ENCODE measurements at places on chromosomes 1 and 21. TPM values are rescaled to one million over a fixed set of nuclear protein-coding genes. Genes with fewer than 3 reads are reported as not detected.

GRCh38 chr1:190479516-190479915 is 1.9 kb upstream of the BRINP3 start:
- no peak for DNase-seq

- peak; percentile 86 for DNase-seq
Measured at GRCh38 chr1:6127587-6128163, 52.4 kb downstream of the CHD5 start.

DNA sequence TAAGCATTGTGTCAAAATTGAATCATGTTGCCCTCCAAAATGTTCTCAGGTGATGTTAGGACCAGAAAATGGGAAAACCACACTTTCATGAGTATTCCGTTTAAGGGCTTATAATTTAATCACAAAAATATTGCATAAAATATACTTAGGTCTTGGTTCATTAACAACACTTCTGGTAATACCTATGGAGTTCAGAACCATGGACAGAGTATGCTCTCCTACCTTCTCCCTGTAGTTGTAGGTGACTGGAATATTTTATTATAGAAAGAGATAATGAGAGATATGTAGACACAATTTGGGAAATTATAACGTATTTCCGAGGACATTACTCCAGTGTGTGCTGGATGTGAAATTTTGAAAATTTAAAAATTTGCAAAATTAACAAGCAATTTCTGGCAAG is 232.5 kb downstream of the NCAM2 start:
- no peak for DNase-seq

GRCh38 chr1:186409091-186409490 is 33.5 kb downstream of the ODR4 start:
- DNase-seq = no peak

DNA sequence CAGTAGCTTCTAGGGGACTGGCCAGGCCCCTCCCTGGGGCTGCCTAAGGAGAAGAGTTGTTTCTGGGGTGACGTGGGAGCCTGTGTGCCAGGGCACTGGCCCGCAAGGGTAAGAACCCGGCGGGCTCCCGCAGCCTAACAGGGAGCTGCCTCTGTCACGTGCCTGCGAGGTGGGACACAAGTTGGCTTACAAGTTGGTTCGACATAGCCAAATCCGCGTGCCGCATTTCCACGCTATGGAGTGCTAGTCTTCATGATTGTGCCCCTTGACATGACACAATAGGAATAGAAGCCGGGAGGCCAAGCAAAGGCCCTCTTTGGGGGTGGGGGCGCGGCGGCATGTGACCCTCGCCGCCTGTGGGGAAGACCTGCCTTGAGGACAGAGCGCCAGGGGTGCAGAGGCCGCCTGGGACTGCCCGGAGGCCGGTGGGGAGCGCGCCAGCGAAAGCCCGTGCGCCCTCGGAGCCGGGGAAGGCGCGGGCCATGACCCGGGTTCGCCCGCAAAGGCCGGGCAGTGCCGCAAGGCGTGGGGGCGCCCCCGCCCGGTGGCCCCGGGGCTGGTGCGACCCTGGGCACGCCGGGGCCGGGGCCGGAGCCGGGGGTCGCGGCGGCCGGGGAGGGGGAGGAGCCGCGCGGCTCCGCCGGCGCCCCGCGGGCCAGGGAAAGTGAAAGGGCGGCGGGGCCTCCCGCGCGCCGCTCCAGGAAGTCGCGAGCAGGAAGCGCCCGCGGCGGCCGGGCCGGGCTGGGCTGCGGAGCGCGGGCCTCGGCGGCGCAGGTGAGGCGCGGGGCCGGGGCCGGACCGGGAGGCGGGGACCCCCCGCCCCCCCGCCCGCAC is at the start of gene SLC37A1:
Gene SLC37A1 (plus strand): TSS at position 702 of the 834 bp plus-strand sequence. CDS start 4,603 bp downstream, outside the sequence.
- DNase-seq = peak; percentile 90

- no peak for DNase-seq
Measured at GRCh38 chr1:55559161-55559611, 344.0 kb upstream of the USP24 start.

DNA sequence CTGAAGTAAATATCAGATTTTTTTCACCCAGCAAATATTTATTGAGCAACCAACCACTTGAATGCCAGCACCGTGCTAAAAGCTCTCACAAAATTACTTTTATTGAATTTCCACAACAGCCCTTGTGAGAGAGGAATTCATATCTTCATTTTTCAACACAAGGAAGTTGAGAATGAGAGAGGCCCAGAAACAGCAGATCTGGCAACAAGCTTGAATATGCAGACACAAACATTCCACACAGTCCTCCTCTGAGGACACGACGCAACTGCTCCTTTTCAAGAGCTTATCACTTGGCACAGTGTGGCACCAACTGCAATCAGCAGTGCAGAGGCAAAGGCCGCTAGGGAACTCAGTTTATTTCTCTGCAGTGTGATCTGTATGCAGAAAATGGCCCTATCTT is 32.2 kb upstream of the IFNAR2 start:
- no peak for DNase-seq

DNA sequence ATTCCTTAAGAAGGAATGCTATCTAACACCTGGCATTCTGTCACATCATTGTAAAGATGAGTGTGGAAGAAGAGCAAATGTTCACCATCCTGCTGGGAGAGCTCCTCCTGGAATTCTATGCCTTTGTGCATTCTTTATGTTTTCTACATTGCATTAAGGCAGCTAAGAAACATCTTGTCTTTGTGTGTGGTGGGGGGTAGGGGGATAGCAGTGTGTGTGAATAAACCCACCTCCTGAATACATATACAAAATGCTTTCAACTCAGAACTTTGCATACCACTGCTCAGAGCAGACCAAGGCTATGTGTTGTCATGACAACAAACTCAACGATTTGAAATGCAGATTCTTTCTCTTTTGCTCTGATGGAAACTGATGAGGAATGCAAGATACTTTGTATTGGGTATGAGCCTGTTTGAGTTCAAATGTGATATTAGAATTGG is 193.6 kb upstream of the KAZN start:
- DNase-seq = no peak

DNA sequence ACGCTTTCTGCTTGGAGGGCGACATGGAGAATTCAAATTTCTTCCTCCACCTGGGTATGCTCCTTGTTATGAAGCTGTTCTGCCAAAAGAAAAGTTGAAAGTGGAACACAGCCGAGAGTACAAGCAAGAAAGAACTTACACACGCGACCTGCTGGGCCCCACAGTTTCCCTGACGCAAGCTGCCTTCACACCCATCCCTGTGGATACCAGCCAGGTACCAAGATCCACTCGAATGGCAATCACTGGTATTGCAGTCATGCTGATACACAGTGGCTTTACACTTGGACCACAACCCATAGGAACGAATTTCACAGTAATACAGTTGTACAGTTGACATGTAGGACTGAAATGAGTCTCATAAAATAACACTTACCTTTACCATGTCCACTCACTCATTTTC is 387.4 kb downstream of the ZP4 start:
- DNase-seq = no peak

DNA sequence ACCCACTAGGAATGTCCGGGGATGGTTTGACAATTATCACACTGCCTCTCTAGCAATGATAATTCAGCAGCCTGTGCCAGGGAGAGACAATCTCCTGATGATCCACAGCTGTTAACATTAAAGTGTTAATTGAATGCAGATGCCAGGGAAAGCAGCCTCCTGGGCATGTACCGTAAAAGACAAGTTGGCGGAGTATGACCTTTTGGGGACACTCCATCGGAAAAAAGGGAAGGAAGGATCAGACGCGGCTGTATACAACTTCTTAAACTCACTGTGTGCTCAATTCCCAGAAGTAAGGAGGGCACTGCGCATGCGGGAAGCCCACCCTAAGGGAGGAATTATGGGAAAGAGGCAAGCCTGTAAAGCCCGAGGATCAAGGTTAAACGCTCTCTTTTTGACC is 62.6 kb downstream of the MAP3K7CL start:
- no peak for DNase-seq

GRCh38 chr1:52026278-52026677 is 7.3 kb downstream of the KTI12 start:
- DNase-seq = no peak

DNA sequence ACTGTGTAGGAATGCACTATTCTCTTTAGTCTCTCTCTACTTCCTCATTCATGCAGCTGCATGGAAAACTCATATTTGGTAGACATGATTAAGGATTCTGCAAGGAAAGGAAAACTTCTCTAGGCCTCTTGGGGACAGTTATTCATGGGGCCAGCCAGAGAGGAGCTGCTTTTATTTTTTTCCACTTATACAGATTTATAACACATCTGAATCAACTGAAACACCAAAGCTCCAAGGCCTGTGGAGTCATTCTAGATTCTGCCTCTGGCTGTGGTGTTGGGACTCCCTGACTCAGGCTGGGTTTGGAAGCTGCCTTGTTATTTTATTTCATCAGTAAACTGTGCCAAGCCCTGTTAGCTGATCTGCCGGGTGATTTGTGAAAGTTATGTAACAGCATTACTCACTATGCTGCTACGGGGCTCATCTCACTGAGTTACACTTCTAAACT is 83.9 kb upstream of the EDEM3 start:
- no peak for DNase-seq

- DNase-seq = no peak
Measured at GRCh38 chr1:104791030-104791429, 1041.3 kb downstream of the AMY1C start.

GRCh38 chr21:34754690-34755647 is 86.2 kb downstream of the CLIC6 start:
- DNase-seq = no peak

- DNase-seq = no peak
Measured at GRCh38 chr1:163999131-163999530, 559.9 kb upstream of the PBX1 start.

DNA sequence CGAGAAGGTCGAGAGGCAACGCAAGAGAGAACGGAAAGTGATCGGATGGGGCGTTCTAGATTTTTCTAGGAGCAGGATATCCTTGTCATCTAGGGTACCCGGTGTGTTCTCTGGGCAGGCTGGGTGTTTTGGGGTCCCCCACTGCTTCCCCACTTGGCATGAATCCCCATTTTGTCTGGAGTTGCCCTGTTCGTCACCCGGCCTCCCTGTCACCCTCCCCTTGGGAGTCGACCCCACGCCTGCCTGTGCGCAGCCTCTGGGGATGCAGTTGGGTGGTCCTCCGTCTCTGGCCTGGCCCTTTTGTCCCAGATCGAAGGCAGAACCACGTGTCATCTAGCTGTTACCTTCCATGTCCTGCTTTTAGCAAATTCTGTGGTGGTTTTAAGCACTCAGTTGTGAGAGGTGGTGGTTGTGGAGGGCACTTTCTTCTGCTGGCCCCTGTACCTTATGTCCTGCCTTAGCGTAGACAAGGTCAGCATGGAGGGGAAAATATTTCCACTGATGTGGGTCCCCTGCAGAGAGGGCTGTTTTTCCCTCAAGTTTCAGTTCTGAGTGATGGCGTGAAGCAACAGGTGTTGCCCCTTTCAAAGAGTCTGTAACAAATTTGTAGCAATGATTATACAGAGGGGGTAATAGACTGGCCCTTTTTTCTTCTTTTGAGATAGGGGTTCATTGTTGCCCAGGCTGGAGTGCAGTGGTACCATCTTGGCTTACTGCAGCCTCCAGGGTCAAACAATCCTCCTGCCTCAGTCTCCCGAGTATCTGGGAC is 35.6 kb downstream of the CHAF1B start:
- no peak for DNase-seq

- no peak for DNase-seq
Measured at GRCh38 chr1:117577191-117577885, 28.5 kb upstream of the TENT5C start.

- DNase-seq = peak; percentile 62
Measured at GRCh38 chr1:16232316-16232710, 4.7 kb downstream of the CPLANE2 start.

DNA sequence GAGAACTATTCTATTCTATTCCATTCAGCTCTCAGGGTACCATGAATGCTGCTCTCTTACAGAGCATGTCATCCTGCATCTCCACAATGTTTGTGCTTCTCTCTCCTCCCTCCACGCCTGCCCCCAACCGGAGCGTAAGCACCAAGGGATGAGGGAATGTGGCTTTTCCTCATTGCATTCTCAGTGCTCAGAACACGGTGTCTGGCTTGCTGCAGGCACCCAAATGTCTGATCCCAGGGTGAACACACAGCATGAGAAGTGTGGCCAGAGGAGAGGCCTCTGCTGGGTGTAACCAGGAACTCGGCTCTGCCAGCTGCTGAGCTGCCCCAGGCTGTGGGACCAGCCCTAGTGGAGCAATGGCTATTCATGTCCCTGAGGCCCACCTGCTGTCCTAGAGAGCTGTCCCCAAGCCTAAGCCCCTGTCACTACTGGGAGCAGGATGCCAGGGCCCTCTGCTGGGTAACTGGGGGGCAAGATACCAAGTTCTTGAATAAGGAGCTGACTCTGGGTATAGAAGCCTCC is 38.3 kb downstream of the OLFML2B start:
- DNase-seq = no peak

- no peak for DNase-seq
Measured at GRCh38 chr1:23339632-23340031, 4.5 kb downstream of the HNRNPR start.

GRCh38 chr1:51843948-51844347 is 34.6 kb downstream of the NRDC start:
- no peak for DNase-seq

DNA sequence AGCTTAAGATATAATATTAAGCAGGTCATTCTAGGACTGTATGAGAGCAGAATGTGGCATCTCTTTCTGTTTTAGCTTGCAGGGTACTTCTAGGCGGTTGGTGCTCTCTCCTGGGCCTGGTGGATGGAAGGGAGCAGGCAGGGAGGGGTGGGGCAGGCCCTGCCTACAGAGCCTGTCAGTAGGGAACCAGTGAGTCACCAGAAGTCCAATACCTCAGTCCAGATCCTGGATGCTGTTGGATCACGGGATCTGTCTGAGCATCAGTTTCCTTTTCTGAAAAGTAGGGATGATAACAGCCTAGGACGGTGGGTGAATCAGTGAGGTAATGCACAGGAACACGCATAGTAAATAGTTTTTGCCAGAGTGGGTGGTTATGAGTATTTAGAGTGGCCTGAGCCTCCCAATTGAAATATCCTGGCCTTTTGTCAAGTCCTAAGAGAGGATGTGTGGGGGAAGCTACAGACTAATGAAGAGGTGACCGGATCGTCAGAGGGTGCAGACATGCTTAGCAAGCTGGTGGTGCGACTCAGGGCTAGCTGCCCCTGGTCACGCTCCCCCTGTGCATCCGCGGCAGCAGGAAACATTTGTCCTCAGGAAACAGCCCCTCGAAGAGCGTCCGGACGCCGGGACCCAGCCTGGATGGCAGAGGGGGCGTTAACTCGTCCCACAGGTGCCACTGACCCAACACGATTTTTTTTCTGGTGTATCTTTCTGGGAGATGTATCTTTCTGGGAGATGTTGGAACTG is 23.9 kb downstream of the NAV1 start:
- DNase-seq = peak; percentile 7

DNA sequence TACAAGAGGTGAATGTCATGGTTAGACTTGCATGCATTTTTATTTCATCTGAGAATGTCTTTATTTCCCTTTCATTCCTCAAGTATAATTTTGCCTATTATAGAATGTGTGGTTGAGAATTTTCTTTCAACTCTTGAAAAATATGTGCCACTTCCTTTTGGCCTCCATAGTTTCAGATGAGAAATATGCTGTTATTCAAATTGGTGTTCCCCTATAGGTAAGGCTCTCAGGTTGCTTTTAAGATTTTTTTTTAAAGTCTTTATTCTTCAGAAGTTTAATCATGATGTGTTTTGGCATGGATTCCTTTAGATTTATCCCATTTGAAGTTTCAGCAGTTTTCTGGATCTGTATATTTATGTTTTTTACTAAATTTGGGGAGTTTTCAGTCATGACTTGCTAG is 2.1 kb downstream of the MROH7 start:
- no peak for DNase-seq

- peak; percentile 52 for DNase-seq
Measured at GRCh38 chr1:3062616-3063378, 6.2 kb upstream of the PRDM16 start.

Gene MRPL39
- total RNA-seq = 15.0 TPM

Gene CYP4A11
- total RNA-seq = not detected

Gene SEC16B
- total RNA-seq = 8.1 TPM

Gene S100A14
- 0.28 TPM for total RNA-seq

Gene HES2
- 0.26 TPM for total RNA-seq

Gene CLCA1
- total RNA-seq = not detected

Gene NPPB
- total RNA-seq = not detected

Gene PROK1
- 0.61 TPM for total RNA-seq
